ENCODE measurements at places on chromosomes 7 and 10.

GRCh38 chr10:43204943-43205671 is 61.8 kb downstream of the RASGEF1A start:
- peak; percentile 73 for DNase-seq

DNA sequence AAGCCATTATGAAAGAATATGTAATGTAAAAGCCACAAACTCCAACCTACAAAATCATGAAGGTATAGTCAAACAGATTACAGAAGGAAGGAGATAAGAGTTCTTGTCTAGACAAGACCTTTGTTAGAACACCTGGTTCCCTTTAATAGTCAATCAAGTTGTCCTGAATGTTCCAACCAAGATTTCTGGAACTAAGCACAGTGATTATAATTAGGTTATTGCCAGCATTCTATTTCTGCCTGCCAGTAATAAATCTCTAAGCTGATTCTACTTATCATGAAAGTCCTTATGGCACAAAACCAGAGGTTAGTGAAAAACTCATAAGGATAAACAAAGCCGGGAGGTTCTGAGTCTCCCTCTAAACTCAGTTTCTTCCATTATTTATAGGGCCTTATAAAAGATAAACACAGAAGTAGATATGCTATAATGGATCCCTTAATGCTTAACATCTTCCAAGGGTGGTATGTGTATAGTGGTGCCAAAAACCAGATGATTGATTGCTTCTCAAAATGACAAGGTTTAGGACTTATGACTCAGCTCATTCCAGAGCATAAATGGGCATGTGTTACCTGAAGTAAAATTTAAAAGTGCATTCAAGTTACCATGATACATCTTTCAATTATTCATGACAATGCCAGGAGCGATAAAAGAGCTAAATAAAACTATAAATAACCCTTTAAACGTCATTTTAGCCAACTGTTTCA is 237.2 kb downstream of the CSTF2T start:
- DNase-seq, result no peak

DNA sequence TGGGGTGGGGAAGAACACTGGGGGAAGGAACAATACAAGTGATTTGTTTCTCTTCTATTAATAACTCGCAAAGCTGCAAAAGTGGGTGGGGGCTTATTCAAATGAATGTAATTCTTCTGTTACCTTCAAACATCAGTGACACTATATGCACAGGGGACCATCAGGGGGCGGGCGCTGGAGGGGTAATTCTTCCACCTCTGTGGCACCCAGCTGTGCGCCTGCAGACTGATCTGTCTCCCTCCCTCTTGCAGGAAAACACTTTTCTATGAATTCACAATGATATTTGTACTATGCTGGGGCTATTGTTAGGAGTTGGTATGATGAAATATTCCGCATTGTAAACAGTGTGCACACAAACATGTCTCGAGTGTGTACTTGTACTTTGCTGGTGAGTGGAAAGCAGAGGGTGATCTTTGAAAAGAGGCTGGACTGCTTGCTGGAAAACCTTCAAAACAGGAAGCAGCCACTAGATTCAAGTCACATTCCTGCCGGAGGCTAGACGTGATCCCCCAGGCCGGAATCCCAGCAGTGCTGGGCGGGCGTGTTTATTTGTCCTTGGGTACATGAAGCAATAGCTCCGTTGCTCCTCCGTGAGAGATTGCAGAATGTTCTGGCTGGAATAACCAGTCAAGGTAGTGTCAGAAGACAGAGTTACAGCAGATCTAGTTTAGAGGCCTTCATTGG is 15.8 kb upstream of the BNIP3 start:
- DNase-seq, result peak; percentile 90

DNA sequence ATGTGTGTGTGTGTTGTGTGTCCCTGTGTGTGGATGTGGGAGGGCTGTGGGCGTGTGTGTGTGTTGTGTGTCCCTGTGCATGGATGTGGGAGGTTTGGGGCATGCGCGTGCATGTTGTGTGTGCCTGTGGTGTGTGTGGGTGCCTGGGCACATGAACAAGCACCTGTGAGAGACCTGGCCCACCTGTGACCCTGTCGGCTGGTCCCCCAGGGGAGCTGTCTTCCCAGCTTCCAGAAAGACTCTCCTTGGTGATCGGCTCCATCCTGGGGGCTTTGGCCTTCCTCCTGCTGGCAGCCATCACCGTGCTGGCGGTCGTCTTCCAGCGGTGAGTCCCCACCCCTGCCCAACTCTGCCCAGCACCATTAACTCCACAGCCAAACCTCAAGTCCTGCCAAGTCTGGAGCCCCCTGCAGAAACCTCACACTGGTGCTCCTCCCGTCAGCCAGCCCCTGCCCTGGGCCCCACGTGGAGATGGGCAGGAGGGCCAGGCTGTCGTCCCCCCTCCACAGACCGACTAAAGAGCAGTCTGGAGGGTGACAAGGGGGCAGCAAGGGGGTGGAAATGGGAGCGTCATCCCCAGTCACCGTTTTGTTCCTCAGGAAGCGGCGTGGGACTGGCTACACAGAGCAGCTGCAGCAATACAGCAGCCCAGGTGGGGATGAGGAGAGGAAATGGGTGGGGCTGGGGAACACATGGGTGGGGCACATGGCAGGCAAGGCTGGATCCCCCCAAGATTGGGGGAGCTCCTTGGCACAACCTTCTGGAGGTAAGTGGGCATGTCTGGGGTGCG is 12.7 kb downstream of the EPHB6 start:
- no peak for DNase-seq

DNA sequence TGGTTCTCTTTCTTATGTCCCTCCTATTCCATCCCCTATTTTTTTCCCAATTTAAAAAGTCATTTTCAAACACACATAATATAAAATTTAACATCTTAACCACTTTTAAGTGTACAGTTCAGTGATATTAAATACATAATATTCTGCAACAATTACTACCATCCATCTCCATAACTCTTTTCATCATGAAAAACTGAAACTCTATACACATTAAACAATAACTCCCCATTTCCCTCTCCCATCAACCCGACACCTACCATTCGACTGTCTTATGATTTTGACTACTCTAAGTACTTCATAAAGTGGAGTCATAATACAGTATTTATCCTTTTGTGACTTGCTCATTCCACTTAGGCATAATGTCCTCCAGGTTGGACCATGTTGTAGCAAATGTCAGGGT is 2.6 kb downstream of the KIF11 start:
- no peak for DNase-seq

DNA sequence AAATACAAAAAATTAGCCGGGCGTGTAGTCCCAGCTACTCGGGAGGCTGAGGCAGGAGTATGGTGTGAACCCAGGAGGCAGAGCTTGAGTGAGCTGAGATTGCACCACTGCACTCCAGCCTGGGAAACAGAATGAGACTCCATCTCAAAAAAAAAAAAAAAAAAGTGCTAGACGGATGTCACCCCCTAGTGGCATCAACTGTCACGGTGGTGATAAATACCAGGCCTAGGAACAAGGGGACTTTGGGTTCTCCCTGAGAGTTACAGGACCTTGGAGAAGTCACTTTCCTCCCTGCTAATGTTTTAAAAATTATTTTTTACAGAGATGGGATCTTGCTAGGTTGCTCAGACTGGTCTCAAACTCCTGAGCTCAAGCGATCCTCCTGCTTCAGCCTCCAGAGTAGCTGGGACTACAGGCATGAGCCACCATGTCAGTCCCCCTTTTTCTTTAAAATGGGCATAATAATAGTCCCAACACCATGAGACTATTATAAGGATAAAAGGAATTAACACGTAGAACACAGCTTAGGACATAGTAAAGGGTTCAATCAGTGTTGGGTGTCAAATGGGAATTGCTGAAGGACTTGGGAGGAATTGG is 2.6 kb upstream of the TMEM130 start:
- DNase-seq, result no peak

DNA sequence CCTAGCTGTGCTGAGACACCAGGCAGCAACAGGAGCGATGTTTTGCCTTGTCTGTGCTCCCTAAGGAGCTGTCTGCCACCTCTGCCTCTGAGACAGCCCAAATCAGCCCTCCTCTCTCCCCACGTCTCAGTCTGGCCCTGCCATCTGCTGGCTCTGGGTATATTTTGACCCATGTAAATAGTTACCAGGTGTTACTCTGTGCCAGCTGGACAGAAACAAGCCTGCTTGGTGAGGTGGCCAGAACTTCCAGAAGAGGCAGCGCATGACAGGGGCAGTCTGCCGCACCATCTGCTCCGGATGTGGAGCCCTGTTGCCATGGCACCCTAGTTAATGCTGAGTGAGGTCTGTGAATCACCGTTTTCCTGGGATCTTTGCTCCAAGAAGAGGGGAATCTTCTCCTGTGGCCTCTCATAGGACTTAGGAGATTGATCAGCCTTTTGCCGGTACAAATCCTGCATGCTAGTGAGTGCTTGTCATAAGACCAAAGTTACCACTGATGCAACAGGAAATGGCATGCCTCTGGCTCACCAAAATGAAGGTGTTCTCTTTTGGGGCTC is 31.8 kb downstream of the GSTO2 start:
- DNase-seq, result peak; percentile 67

DNA sequence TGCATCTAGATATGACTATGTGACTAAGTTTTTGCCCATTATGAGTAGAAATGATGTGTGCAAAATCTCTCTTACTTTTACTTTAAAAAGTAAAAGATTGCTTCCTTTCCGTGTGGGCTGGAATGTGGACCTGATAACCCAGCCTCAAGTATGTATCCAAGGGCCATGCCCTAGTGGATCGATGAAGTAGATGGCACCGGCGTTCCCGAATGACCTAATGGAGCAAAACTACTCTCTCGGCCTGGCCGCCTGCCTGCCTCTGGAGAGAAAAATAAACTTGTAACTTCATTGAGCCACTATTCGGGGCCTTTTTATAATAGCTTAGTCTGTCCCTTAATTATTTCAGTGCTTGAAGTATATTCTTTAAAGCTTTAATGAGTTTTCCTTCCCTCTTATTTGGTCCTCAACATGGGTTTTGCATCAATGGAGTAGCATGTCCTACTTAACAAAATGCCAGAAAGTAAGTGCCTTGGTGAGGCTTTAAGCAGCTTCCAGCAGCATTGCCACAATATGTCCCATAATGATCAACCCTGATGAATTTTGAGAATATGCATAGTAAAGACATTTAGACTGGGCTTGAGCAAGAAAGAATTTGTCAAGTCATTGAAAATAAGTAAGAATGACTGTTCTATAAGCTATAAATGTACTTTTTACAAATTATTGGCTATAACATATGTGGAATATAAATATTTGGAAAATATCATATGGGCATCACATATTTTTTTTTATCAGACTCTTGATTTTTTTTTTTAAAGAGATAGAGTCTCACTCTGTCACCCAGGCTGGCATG is 61.4 kb downstream of the PLXDC2 start:
- no peak for DNase-seq

- no peak for DNase-seq
These were observed 404.6 kb downstream of the LRMDA start for GRCh38 chr10:75836064-75836463.

- DNase-seq, result no peak
These were observed 23.4 kb upstream of the MICU1 start for GRCh38 chr10:72649291-72649690.

DNA sequence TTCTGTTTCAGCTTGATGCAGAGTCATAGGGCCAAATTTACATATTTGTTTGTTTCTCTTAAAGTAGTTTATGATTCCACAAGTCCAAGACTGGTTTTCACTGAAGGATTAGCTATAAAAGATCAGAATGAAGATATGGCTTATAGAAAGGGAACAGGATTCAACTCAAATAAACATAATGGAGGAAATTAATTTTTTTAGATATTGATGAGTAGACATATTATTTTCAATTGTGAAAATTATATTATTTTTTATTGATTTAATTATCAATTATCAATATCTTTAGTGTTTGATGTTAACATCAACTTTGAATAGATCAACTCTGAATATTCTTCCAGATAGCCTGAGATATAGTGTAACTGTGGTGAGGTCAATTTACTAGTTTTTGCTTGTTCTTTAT is 68.1 kb downstream of the VTI1A start:
- DNase-seq, result no peak

- DNase-seq, result no peak
These were observed 4.2 kb downstream of the GLRX3 start for GRCh38 chr10:130140425-130140824.

- no peak for DNase-seq
These were observed 94.4 kb upstream of the FZD1 start for GRCh38 chr7:91169830-91170191.

- no peak for DNase-seq
These were observed 6.2 kb downstream of the CALHM2 start for GRCh38 chr10:103445767-103446567.

- DNase-seq, result peak; percentile 77
These were observed 55.3 kb upstream of the INPP5A start for GRCh38 chr10:132482090-132482800.

DNA sequence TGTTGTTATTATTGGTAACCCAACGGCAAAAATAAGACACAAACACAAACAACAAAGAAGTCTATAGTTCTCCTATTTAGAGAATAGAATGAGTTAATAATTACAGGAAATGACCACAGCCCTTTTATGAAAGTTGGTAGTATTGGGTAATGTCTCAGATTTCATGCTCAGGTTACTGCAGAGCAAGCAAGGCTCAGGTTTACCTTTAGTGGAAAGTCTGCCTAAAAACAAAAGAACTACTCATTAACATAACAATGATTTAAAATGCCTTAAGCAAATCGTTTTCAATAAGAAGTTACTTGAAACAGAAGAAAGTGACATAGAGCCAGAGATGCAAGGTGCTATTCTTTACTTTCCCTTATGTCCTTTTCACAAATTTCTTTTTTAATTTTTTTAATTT is 441.2 kb downstream of the PLXDC2 start:
- no peak for DNase-seq

- DNase-seq, result no peak
These were observed 1.4 kb downstream of the CPXM2 start for GRCh38 chr10:123890226-123890625.

- no peak for DNase-seq
These were observed 551.6 kb downstream of the CALN1 start for GRCh38 chr7:71860572-71860971.

DNA sequence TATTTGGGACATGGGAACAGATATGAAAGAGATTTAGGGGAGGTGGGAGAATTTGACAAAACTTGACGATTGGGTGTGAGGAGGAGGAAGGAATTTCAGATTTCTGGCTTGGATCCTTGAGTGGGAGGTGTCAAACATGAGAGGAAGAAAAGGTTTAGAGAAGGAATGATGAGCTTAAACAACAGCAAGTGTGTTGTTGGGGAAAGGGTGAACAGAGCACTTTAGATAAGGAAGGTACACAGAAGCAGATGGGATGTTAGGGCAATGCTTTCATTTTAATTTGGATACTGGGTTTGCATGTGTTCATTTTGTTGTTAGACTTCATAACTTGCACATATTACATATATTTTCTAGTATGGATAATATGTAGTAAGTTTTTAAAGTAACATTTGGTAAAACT is 23.2 kb downstream of the REEP3 start:
- no peak for DNase-seq
